Eye (tissue), 1 donor: ENCODE measurements at places on chromosomes 12 and 14.

- DNase-seq: no peak
These were observed 50.7 kb downstream of the CRADD start for GRCh38 chr12:93727911-93728310.

DNA sequence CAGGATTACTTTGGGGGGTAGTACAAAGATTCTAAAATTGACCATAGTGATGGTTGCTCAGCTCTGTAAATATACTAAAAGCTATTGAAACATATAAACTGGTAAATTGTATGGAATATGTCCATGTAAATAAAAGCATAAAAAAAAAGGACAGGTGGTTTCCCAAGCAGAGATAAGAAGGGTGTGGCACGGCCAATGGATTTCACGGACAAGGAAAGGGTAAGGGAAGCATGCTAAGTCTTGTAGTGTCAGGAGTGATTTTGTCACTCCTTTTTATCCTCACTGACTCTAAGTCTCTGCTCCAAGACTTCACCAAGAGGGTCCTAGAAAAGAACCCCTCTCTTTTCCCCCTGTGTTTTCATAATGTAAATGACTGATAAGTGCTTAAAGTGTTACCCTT, 229.2 kb downstream of the SPTSSA start:
- no peak for DNase-seq

- DNase-seq: no peak
These were observed 53.4 kb downstream of the CYP46A1 start for GRCh38 chr14:99737451-99737951.

DNA sequence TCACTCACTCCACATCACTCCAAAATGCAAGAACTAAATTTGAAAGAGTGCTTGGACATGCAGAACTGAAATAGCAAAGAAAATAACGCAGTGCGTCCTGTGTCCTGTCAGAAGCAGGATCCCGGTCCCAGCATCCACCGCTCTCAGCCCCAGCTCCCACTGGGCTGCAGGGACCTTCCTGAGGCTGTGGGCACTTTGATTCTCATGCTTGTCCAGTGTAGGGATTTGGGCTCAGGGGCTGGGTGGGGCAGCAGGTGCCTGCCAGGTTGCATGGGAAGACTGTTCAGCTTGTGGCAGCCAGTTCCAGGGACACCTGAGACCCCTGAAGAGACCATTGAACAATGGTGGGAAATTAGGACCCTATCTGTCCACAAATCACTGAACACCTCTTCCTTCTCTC, 140.0 kb upstream of the FKBP4 start:
- no peak for DNase-seq

DNA sequence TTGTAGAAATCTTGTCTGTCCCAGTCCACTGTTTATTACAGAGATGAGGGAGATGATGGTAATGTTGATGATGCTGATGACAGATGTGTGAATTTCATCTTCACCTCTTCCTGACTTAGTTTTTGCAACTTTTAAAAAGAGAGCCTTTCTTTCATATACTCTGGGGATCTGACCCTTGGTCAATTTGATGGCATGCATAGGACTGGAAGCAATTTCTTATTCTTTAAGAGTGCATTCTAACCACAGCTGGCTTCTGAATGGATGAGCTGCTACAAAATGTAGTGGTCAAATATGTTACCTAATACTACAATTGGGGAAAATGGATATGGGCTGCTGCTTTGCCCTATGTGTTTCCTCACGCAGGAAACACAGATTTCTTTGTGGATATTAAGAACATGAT, 80.8 kb downstream of the MYRFL start:
- DNase-seq: no peak

DNA sequence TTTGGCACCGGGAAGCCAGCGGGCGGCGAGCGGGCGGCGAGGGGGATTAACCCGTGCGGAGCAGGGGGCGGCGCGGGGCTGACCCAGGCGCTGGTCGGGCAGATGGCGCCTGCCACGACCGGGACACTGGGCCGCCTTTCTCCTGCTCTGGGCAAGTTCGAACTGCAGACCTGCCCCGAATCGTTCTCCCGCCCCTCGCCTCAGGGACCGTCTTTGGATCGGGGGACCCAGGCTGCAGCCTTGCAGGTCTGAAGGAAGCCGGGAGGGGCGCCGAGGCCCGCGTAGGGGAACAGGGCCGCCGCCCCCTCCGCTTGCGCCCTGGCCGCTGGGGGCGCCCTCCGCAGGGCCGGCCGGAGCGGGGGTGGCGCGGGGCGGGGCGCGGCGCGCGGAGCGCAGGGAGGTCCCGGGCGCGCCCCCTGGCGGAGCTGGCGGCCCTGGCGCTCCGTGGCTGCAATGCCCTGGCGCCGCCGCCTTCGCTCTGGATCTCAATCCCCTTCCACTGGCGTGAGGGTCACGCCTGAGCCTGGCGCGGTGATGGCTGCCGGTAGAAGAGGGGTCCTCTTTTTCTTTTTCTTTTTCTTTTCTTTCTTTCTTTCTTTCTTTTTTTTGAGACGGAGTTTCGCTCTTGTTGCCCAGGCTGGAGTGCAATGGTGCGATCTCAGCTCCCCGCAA, 449 bp upstream of the LTBP2 start:
- peak; percentile 91 for DNase-seq

- DNase-seq: no peak
These were observed 10.2 kb downstream of the SPRYD3 start for GRCh38 chr12:53068811-53069585.
